ENCODE measurements at places on chromosomes 6 and 20.

DNA sequence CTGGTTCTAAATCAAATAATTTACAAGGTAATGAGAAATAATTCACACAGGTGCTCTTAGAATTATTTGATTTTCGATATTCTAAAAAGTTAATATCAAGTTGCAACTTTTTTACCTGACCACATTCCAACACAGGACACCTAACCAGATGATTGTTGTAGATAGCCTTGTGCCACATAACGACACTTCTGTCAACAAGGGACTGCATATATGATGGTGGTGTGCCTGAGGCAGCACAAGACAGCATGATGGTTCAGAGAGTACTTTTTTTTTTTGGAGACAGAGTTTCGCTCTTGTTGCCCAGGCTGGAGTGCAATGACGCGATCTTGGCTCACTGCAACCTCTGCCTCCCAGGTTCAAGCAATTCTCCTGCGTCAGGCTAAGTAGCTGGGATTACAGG is 66.2 kb upstream of the TMEM30A start:
- DNase-seq = no peak

- no peak for DNase-seq
Measured at GRCh38 chr6:28351087-28351486, 1.3 kb downstream of the ZKSCAN3 start.

DNA sequence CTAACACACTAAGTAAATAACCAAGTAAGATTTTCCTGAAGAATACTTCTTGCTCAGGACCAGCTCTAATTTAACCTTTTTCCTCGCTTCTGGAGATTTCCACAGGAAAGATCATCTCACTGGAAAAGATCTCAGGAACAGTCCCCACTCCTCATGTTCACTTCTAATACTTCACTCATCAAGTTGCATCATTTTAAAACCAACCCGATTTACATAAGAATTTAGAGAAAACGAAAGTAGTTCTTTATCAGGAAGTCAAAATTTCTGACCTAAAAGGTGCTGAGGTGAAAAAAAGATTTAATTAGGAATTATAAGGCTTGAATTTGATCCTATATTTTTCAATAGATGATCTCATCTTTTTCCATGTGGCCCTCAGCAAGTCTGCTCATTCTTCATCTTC is 46.6 kb upstream of the PKHD1 start:
- DNase-seq = no peak

DNA sequence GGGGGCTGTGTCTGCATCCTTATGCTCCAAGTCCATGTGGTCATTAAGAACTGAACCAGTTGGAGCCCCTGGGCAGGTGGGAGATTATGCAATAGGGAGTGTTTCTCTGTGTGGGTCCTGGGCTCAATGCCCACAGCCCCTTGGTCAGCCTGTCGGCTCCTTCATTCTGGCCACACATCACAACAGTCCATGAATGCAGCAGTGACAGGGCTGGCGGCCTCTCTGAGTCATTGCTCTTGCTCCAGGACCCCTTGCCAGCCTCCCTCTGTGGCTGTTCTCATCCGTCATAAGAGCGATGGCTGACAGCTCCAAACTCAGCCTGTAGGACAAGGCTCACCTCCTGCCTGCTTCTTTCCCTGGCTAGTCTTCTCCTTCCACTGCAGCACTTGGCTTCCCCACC is 609.5 kb upstream of the CDH4 start:
- no peak for DNase-seq

DNA sequence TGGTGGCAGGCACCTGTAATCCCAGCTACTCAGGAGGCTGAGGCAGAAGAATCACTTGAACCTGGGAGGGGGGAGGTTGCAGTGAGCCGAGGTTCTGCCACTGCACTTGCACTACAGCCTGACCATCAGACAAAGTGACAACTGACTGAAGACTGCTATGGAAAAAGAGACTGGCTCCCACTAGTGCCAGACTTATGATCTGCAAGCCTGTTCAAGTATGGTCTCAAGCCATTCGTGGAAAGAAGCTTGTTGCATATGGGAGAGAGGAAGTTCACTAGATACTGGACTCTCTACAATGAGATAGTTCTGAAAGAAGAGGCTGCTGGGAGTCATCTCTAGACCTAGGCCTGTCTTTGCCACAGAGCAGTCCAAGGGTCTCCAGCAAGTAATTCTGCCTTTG is 26.7 kb downstream of the MDN1 start:
- DNase-seq = no peak
